Activated gamma-delta T cell treated with anti-CD3 and anti-CD28 coated beads, Interleukin-2, amount 50 U/mL, for 16 hours (primary cell): ENCODE measurements at places on chromosomes 13 and 19.

DNA sequence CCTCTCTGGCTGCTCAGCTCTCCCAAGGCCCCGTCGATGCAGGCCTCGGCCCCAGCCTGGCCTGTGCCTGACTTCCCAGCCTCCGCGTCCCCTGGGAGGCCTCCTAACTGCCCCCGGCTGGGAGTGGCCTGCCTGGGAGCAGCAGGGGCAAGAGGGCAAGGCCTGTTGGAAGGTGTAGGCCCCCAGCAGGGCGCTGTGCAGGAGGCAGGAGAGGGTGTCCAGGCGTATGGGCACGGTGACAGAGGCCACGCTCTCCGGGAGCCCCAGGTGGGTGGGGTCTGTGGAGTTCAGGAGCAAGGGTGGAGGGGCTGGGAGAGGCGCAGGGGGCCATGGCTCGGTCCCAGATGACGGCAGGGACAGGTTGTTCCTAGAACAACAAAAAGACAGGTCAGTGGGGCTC, 1.2 kb downstream of the C19orf84 start:
- DNase-seq = no peak

- no peak for DNase-seq
Observed at GRCh38 chr13:49082653-49083536, 107.2 kb downstream of the FNDC3A start.

GRCh38 chr19:17757125-17757524, 5.8 kb downstream of the FCHO1 start:
- no peak for DNase-seq

DNA sequence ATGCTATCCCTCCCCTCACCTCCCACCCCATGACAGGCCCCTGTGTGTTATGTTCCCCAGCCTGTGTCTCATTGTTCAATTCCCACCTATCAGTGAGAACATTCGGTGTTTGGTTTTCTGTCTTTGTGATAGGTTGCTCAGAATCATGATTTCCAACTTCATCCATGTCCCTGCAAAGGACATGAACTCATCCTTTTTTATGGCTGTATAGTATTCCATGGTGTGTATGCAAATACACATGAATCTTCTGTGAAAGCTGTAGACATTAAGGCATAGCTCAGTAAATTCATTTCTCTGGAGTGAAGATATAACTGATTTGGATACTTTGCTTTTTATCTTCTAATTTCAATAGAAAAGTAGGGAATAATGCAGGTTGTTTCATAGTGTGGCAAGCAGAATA, 125.8 kb upstream of the C1QTNF9B start:
- DNase-seq = no peak

GRCh38 chr13:111359237-111359915, 38.9 kb downstream of the TEX29 start:
- no peak for DNase-seq

- DNase-seq = no peak
Observed at GRCh38 chr13:29423050-29423449, 172.4 kb downstream of the SLC7A1 start.

DNA sequence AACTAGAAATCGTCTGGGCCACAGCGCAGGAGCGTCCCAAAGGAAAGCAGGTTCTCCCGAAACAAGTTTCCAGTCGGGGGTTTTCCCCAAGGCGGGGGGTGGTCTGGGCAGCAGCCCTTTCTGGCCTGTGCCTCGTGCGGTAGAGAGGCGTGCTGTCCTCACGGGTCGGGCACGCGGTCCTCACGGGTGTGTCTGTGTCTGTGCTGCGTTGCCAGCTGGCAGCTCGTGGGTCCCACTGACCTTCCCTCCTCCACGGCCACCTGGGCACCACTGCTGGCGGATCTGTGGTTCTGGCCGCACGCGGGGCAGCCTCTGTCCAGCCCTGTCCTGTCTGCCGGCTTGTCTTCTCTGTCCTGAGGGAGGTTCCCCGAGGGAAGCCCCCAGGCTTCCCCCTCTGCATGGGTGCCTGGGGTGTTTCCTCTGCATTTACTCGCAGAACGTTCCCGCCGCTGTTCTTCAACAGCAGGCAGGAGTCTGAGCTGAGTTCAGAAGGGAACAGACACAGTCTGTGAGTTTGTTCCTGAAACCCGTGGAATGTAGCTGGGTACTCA, 98.2 kb upstream of the MCF2L start:
- no peak for DNase-seq

DNA sequence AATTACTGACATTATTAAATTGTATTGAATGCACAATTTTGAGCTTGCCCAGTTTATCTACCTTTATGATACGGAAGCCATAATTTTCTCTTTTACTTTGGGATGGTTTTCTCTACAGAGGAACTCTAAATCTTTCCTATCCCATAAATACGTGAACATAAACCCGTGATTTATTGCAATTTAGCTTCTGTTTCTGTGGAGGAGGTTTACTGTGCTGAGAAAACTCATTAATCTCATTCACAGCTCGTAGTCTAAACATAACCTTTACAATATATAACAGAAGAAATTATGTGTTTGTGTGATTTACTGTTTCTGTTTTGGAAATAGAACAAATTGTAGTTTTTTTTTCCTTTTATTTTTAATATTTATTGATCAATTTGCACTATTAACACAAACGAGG, 207.1 kb upstream of the PCDH9 start:
- no peak for DNase-seq

GRCh38 chr13:32209652-32210051, 105.5 kb downstream of the ZAR1L start:
- DNase-seq = no peak

GRCh38 chr19:13974073-13974472, 21.8 kb downstream of the DCAF15 start:
- no peak for DNase-seq

- no peak for DNase-seq
Observed at GRCh38 chr13:77009011-77009410, 17.1 kb downstream of the CLN5 start.

GRCh38 chr13:64755961-64756360, 2474.2 kb downstream of the PCDH9 start:
- DNase-seq = no peak

- peak; percentile 62 for DNase-seq
Observed at GRCh38 chr19:49148784-49149651, 6.2 kb downstream of the HRC start.

DNA sequence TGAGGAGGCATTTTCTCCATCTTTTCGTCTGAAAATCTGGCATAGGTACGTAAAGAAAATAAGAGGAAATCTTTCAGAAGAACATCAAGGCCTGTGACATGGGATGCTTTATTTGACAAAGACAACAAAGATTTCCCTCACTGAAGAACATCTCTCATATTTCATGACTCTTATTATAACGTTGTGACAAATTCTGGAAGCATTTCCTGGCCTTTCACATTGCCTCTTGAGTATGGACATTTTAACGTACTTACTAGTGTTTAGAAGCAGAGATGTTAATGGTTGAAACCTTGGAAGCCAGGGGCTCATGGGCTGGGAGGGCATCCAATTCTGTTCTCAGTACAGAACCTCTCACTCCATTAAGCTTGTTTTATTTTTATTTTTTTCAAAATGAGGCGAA, 210.8 kb downstream of the DCT start:
- DNase-seq = no peak

GRCh38 chr13:30235216-30235615, 72.1 kb downstream of the KATNAL1 start:
- DNase-seq = no peak

DNA sequence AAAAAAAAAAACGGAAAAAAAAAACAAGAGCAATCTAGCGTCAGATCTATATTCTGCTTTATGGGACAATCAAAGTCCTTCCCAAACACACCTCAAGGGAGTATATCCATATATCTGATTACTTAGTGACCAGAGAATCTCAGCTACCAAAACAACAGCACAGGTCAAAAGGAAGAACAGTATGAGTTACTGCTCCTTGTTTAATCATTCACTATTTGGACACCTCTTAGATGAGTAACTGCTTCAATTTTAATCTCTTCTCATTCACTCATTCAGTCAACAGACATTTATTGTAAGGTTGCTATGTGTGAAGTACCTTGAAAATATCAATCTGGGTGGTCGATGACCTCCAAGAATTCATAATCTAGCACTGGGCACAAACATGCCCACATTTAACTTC, 193.2 kb downstream of the IRS2 start:
- no peak for DNase-seq

DNA sequence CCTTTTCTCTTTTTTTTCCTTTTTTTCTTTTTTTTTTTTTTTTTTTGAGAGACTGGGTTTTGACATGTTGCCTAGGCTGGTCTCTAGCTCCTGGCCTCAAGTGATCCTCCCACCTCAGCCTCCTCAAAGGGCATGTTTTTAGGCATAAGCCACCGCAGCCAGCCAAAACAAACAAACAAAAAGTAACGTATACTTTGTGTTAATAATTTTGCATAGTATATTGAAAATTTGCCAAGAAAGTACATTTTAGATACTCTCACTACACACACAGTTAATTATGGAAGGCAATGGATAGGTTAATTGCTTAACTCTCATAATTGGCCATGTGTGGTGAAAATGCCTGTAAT, 1.6 kb upstream of the RAB11B start:
- DNase-seq = no peak

GRCh38 chr13:46676378-46676725, 120.6 kb downstream of the ESD start:
- DNase-seq = no peak

DNA sequence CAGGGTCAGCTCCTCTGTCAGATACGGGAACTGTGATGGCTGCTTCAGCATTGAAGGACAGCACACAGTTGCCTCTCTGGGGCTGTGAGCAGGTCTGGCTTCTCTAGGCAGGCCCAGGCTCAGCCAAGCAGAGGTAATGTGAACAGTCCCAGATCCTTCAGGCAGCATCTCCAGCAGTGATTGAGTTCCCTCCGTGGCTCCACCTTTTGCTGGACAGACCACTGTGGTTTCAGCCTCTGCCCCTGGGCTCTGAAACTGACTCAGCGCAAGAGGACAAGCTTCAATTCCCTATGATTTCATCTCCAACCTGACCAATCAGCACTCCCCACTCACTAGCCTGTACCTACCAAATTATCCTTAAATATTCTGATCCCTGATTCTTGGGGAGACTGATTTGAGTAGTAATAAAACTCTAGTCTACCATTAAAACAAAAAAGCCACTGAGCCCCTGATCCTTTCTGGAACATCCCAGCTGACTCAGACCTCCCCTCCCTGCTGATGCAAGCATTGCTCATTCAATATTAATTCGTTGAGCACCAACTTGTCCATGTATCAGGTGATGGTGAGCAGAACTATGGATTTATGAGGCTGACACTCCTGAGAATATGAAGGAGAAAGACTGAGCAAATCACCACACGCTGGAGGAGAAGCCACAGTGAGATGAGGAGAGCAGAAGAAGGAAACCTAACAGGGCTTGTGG, 16.7 kb downstream of the GSX1 start:
- no peak for DNase-seq

GRCh38 chr13:41652735-41653361, 195.5 kb downstream of the RGCC start:
- no peak for DNase-seq

GRCh38 chr19:33634361-33635091, 12.8 kb downstream of the CHST8 start:
- DNase-seq = no peak

DNA sequence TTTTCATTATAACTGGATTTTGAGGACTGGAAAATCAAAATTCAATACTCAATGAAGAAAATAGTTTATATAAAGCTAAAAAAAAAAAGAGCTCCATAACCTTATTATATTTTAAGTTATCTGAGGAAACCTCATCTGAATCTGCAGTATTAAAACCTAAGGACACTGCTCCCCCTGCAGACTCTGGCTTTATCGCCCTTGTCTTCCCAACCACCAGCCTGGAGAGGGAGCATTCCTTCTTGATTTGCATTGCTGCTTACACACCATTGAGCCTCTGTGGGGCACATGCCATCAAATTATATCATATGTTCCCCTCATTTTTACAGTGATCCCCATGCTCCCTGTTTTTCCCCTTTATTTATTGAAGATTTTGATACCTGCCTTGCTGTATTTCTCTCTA, 871.4 kb upstream of the GPC6 start:
- DNase-seq = no peak

GRCh38 chr13:64248371-64249065, 2832.9 kb upstream of the PCDH20 start:
- no peak for DNase-seq

- DNase-seq = no peak
Observed at GRCh38 chr19:9610484-9611113, 10.4 kb downstream of the ZNF561 start.

DNA sequence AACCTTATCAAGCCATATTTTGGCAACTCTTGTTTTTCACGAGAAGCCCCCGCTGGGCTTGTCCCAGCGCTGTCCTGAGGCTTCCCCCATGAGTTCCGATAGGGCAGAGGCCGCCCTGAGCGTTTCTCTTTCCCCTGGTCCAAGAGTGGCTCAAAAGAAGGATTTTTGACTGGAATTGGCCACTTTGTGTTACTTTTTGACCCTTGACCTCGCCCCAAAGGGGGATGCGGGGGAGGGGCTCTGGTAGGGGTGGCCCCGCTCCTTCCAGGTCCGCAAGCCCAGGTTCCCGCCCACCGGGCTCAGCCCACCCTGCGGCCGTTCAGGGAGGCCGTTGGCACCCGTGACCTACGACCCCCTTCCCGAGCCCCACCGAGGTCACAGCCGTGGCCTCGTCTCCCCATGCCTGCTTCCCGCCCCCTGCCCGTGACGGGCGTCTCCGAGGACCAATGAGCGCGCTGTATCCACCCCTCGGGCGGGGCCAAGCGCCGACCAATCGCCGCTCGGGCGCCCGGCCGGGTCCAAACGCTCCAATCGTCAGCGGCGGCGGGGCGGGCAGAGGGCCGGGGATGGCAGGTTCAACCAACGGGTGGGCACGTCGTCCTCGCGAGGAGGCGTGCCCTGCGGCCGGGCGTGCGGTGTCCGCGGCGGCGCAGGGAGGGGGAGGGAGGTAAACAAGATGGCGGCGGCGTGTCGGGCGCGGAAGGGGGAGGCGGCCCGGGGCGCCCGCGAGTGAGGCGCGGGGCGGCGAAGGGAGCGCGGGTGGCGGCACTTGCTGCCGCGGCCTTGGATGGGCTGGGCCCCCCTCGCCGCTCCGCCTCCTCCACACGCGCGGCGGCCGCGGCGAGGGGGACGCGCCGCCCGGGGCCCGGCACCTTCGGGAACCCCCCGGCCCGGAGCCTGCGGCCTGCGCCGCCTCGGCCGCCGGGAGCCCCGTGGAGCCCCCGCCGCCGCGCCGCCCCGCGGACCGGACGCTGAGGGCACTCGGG, at the start of gene STK11:
STK11 (plus strand) TSS at position 665 of the 986 bp plus-strand sequence. CDS start 1,136 bp downstream, outside the sequence.
- peak; percentile 99 for DNase-seq

- DNase-seq = no peak
Observed at GRCh38 chr19:12935071-12935470, 1.6 kb upstream of the FARSA start.

- no peak for DNase-seq
Observed at GRCh38 chr13:79937311-79937710, 403.6 kb downstream of the SPRY2 start.

- DNase-seq = peak; percentile 60
Observed at GRCh38 chr19:15222738-15223648, 9.3 kb downstream of the EPHX3 start.

- no peak for DNase-seq
Observed at GRCh38 chr13:22218797-22219196, 547.9 kb downstream of the FGF9 start.

DNA sequence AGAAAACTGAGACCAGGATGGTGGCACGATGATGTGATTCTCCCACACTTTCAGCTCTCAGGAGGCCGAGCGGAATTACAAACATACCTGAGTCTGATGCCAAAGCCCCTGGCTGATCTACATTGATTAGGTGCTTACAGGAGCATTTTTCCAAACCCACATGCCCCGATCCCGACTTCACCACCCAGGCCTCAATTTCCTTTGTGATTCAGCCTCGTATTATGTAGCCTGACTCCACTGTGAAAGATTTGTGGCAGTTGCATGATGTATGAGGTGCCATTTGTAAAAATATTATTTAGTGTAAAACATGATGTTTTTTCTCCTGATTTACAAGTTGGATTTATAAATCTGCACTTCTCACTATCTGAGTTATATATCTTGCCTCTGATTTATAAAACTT, 118.0 kb downstream of the TSHZ3 start:
- no peak for DNase-seq
